ENCODE measurements at places on chromosomes 6 and 20.

DNA sequence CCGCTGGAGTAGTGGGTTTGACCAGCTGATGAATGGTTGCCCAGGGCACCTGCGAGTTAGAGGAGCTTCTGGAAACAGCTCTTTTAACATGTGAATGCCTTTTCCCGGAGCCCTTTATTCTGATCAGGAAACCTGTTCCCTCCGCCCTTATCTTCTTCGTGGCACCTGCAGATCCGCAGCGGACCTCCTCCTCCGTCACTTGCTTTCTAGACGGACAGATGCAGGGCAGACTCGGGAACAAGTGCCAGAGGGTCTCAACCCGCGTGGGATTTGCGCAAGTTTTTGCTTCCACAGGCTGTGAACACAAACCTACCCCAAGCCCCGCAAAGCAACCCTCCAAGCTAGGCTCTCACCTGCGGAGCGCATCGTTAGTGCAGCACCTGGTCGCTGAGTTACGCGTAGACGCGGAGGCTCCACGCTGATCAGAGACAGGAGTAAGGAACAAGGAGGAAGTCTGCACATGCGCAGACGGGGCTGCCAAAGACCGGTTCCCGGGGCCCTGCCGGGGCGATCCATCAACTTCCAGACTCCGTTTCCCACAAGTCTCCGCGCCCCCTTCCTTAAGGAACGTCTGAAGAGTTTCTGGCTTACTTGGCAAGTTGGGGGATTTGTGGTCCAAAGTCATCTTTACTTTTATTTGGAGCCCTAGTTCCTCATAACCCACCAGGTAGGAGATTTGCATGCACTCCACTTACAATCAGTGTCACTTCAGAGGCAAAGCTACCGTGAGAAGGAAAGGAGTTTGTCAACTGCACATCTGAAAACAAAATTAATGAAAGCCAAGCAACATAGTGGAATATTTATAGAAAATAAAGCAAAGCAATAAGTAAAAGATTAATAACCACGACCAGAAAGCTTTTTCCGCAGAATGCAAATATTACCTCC lies 52.7 kb upstream of the ELMO2 start:
- no peak for DNase-seq

DNA sequence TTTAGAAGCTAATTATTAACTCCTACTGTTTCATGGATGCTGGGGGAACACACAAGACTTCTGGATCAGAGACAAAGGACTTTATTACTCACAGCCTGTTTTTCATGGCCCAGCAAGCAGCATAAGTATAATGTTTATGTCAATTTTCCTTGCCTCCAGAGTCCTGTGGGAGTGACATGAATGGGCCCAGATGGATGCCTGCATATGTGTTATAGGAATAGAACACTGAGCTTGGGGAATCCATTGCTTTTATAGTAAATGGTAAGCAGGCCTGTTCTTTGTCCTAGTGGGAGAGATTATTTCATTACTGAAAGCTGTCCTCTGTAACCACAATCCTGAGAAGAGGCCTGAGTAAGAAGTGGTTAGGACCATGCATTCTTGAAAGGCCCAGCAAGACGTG lies 25.6 kb downstream of the BLTP3A start:
- DNase-seq: no peak

GRCh38 chr20:14712302-14712739 lies 374.9 kb upstream of the FLRT3 start:
- no peak for DNase-seq

- no peak for DNase-seq
These were observed 30.1 kb downstream of the HDDC2 start for GRCh38 chr6:125271486-125272159.

- no peak for DNase-seq
These were observed 371.5 kb downstream of the SYNE1 start for GRCh38 chr6:152265651-152266050.

GRCh38 chr20:5786930-5787795 lies 37.0 kb downstream of the SHLD1 start:
- no peak for DNase-seq

DNA sequence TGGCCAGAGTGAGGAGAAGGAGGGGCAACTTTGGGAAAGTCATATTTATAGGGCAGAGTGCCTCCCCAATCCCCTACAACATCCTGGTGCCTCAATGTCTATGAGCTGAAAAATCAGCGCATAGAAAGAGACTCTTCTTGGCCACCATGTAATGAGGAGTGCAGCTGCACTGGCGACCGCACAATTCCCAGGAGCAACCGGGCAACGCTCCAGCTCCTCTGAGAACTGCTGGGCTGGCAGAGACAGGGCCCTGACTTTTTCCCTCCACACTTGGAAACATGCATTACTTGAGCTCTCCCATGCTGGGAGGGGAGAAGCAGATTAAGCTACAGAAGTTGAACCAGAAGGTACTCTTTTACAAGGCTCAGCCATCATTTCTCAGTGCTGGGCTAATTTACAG lies 31.4 kb upstream of the MARCKS start:
- no peak for DNase-seq

GRCh38 chr6:36852481-36853147 lies 13.4 kb upstream of the CPNE5 start:
- DNase-seq: no peak

- DNase-seq: no peak
These were observed 197.5 kb upstream of the MAN1A1 start for GRCh38 chr6:119547024-119547423.

DNA sequence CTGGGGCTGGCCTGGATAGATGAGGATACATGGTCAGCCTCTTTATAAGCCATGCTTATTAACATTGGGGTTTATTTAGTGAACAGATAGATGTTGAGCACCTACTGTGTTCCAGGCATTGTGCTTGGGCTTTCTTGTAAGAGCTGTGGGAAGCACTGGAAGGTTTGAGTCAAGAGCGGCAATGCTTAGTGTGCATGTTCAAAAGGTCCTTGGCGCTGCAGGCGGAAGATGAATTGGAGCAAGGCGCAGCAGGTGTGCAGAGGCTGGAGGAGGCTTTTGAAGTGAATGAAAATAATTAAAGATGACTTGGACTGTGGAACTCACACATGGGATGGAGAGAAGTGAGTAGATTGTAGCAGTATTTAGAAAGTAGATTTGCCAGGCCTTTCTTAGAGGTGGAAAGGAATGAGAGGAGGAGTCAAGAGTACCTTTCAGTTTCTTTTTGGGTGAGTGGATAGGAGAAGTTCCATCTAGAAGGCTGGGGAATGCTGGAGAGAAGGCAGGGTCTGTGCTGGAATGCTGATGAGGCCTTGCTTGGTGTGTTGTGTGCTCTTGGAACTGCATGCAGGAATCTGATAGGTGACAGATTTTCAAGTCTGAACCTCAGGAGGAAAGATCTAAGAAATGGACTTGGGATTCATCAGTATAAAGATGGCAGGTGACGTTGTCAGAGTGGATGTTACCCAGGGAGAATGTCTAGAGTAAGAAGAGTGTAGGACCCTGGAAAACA lies 26.4 kb downstream of the SNX9 start:
- no peak for DNase-seq

DNA sequence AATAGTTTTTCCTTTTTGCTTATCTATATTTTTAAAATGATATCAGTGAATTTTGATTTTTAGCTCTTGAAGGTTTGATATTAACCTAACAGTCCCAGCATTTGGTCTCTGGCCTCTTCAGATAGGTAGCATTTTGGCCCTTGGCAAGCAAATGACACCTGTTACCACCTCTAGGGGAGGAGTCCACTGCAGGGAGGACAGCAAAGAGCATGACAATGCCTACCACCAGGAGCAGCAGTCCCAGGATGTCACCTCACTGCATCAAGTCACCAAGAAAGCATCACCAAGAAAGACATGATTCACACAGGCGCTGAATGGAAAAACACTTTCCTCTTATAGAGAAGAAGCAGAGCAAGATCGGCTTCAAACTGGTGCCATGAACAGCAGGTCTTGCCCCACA lies 224.3 kb downstream of the UBE3D start:
- DNase-seq: no peak

DNA sequence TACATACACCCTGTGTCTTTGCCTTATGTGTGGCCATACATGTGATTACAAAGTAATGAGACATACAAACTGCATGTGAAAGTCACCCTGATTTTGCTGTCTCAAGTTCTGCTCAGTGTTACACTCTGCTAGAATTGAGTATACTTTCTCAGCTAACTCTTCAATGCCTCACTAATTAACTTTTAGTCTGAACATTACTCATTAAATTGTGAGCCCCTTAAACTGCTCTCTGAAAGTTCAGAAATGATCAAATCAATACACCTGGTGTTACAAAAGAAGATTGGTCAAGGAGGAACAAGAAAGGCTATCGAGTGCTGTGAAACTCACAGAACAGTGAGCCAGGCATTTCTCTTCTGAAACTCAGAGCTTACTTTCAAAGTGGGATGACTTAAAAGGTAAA lies 71.3 kb downstream of the MKKS start:
- no peak for DNase-seq

- DNase-seq: no peak
These were observed 645.6 kb downstream of the MMUT start for GRCh38 chr6:48817333-48818051.

DNA sequence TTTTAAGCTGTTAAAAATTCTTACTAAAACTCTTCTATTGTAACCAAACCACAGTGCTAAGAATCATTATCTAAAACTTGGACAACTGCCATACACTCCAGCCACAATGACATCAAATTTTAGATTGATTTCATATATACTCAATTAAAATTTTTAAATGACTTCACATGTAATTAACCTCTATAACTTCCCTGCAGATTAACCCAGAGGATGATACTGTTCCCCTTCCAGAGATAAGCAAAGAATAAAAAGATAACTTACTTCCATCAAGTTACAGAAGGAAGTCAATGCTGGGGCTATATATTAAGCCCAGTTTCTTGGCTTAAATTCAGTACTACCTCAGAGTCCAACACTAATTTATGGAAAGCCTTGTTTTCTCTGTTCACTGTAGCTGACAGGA lies 71.3 kb downstream of the ARHGAP18 start:
- no peak for DNase-seq

DNA sequence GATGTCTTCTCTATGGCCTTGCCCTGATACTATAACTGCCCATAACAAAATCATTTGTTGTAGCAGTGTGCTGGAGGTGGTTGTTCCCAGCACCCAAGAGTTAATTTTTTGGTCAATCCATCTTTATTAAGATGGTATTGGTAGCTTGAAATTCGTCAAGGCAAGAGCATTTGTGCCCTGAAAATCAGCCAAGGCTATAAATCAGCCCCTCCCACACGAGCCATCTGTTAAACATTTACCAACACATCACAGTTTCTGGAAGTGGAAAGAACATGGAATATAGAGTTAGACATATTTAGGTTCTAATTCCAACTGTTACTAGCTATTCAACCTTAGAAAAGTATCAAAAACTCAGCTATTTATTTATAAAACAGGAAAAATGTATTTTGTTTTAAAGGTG lies 888.4 kb upstream of the GJE1 start:
- DNase-seq: no peak

- no peak for DNase-seq
These were observed 641.6 kb upstream of the AGPAT4 start for GRCh38 chr6:161915456-161915964.

DNA sequence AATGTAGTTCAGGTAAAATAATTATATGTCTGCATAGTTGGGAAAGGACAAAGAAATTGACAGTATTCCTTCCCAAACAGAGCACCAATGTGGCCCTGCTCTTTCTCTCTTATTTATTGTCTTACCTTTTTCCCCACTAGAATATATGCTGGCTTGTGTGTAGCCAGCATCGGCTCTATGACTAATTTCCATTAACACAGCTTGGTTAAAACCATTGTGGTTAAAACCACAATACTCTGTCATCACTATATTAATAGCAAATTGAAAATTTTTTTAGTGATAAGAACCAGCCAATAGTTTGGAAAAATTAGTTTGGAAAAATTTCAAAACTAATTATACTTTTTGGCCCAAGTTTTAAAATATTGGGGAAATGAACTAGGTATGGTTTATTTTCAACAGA lies 535.1 kb downstream of the UTRN start:
- DNase-seq: no peak

DNA sequence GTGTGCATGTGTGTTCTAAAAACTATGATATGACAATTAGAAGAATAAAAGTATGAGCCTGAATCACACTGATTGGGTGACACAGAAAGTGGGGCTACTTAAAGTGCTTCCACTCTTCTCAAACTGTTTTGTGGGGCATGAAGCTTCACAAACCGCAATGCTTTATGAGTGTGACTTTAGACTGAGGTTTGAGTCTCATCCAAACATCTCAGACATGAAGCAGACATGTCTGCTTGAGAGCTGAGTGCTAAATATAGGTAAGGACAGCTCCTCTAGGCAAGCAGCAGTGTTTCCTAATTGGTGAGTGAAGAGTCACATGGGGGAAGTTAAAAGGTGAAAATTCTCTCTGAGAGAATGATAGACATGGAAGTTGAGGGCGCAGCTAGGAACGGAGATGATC lies 726.9 kb upstream of the CITED2 start:
- no peak for DNase-seq

DNA sequence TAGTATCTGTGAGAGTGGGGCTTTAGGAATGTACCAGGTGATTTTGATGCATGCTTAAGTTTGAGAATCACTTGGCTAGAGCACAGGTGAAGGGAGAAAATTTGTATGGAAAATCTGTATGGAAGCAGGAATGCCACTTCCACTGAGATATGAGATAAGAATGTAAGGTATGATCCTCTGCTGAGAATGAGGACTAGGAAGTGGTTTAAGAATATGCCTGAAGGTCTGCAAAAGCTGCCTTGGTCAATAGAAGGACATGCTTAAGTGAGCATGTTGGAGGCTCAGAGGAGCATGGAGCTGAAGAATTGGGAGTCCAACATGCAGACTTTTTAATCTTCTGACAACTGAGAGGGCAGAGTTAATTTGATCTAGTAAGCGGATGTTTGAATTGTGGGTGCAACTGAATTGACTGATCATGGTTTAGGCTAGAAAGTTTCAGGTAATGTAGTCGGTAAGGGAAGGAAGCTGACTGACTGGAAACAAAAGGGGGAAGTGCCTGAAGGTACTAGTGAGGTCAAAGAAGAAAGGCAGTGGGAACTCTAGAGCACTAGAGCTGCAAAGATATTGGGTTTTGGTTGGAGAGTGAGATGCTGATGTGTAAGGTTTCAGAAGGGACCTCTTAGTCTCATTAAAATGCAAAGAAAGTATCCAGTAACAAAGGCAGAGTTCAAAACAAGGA lies 28.6 kb upstream of the NOTCH4 start:
- DNase-seq: no peak

DNA sequence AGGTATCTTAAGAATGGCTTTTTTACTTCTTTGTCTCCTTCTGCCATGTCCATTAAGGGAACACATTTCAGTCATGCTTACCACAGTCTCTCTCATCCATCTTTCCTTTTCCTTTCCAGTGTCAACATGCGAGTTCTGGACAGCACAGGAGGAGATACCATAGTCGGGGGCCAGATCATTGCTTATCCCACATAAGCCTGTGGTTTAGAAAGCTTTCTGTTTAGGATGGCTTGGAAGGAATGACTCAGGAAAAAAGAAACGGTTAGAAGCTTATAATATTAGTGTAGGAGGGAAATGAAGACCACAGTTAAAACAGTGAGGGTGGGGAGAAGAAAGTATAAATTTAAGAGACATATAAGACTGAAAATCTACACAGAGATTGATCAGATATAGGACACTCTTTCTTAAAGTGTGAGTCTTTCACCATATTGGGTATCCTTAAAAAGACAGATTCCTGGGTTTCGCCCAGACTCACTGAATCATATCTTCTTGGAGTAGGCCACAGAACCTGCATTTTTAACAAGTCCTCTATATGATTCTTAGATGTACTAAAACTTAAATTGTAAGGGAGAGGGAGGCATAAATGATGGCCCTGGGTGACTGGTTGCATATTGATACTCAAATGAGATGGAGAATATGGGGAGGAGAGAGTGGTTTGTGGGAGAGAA lies 36.1 kb downstream of the DSE start:
- no peak for DNase-seq

GRCh38 chr6:46760925-46761324 lies 14.2 kb downstream of the ANKRD66 start:
- no peak for DNase-seq

Data from GDM1 (cell line).